ENCODE measurements at places on chromosomes 5 and 9. TPM values are rescaled to one million over a fixed set of nuclear protein-coding genes. Genes with fewer than 3 reads are reported as not detected.

FGF1 gene
- 3.3 TPM for total RNA-seq

HACD4 gene
- 4.2 TPM for total RNA-seq

UBE2QL1 gene
- under 0.01 TPM for total RNA-seq

TNFAIP8 gene
- 25.3 TPM for total RNA-seq

PGM5 gene
- 3.0 TPM for total RNA-seq

TMEM215 gene
- total RNA-seq: not detected

XPA gene
- total RNA-seq: 3.9 TPM

FOXD4L3 gene
- not detected for total RNA-seq

NR6A1 gene
- total RNA-seq: under 0.01 TPM

LRRC19 gene
- total RNA-seq: not detected

N4BP3 gene
- total RNA-seq: under 0.01 TPM

NPR2 gene
- total RNA-seq: 30.6 TPM

PTGS1 gene
- 2.6 TPM for total RNA-seq

DOCK8 gene
- total RNA-seq: under 0.01 TPM

SPINK1 gene
- 0.59 TPM for total RNA-seq

SLC34A3 gene
- not detected for total RNA-seq

SLC6A3 gene
- not detected for total RNA-seq

PARP8 gene
- total RNA-seq: 20.7 TPM

TRIM7 gene
- 0.69 TPM for total RNA-seq

SLC45A2 gene
- total RNA-seq: not detected

DIPK1B gene
- 0.30 TPM for total RNA-seq

CDH12 gene
- not detected for total RNA-seq

FCN2 gene
- total RNA-seq: not detected

SV2C gene
- not detected for total RNA-seq

ZNF367 gene
- 0.30 TPM for total RNA-seq

NEUROG1 gene
- total RNA-seq: not detected

PCDHB15 gene
- 0.28 TPM for total RNA-seq

BRINP1 gene
- not detected for total RNA-seq

C5orf58 gene
- total RNA-seq: not detected

CFAP77 gene
- 0.30 TPM for total RNA-seq

TCF7 gene
- total RNA-seq: 0.09 TPM

DPH7 gene
- 28.8 TPM for total RNA-seq

HMMR gene
- 29.6 TPM for total RNA-seq

CNTNAP3 gene
- total RNA-seq: 3.6 TPM

REEP2 gene
- total RNA-seq: 18.2 TPM

RRAGA gene
- total RNA-seq: 51.2 TPM

MLANA gene
- total RNA-seq: 0.05 TPM

PCA3 gene
- total RNA-seq: not detected

GADD45G gene
- total RNA-seq: 1.8 TPM

PRUNE2 gene
- total RNA-seq: 6.2 TPM

TOR1B gene
- 58.2 TPM for total RNA-seq

CMYA5 gene
- total RNA-seq: 0.28 TPM

PCDHB12 gene
- 0.30 TPM for total RNA-seq

DOLK gene
- total RNA-seq: 24.0 TPM

HEMGN gene
- total RNA-seq: not detected

TAF1L gene
- not detected for total RNA-seq

C5orf63 gene
- total RNA-seq: 1.5 TPM

SPINK5 gene
- not detected for total RNA-seq

CEL gene
- total RNA-seq: 0.46 TPM

GTF3C5 gene
- 30.1 TPM for total RNA-seq

PTCD2 gene
- total RNA-seq: 10.4 TPM

CXCL14 gene
- 0.97 TPM for total RNA-seq

C5 gene
- total RNA-seq: 1.5 TPM

AK1 gene
- 36.2 TPM for total RNA-seq

BSPRY gene
- total RNA-seq: not detected

All from smooth muscle cell of the umbilical artery (primary cell).